DMS53 (cell line): ENCODE measurements at places on chromosomes 5 and 9.
A peak's percentile ranks its signal among the peaks of the same experiment; 100 is the strongest.

DNA sequence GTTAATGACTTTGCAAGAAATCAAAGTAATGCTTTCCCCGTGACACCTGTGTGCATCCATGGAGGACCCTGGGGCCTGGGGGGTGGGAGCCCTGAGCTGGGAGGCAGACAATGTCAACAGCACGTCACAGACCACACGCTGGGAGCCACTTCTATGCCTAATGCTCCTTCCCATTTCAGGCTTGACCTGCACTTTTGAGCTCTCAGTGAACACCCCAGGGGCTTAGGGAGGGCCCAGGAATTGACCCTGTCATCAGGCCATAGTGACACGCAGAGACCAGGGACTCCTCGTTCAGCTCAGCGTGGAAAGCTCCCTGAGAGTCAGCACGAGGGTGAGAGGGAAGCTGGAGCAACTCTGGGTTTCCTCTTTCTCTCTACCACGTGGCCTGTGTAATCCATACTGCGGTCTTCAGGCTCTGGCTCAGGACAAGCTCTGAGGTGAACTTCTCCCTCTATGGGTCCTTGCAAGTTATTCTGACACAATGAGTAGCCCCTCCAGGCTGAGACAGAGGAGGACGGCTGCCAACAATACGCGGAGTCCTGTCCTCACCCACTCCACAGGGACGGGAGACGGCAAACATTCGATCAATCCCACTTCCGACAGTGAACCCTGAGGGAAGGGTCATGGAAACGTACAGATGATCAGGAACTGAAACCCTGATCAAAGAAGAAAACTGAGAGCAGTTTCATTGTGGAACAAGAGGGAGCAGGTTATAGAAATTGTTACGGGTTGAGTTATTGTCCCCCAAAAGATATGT, 130.8 kb upstream of the IRX4 start:
- no peak for DNase-seq

- DNase-seq = no peak
These were observed 53.2 kb upstream of the ACO1 start for GRCh38 chr9:32331240-32331639.

GRCh38 chr9:96156171-96156974, 145.6 kb downstream of the HSD17B3 start:
- no peak for DNase-seq

DNA sequence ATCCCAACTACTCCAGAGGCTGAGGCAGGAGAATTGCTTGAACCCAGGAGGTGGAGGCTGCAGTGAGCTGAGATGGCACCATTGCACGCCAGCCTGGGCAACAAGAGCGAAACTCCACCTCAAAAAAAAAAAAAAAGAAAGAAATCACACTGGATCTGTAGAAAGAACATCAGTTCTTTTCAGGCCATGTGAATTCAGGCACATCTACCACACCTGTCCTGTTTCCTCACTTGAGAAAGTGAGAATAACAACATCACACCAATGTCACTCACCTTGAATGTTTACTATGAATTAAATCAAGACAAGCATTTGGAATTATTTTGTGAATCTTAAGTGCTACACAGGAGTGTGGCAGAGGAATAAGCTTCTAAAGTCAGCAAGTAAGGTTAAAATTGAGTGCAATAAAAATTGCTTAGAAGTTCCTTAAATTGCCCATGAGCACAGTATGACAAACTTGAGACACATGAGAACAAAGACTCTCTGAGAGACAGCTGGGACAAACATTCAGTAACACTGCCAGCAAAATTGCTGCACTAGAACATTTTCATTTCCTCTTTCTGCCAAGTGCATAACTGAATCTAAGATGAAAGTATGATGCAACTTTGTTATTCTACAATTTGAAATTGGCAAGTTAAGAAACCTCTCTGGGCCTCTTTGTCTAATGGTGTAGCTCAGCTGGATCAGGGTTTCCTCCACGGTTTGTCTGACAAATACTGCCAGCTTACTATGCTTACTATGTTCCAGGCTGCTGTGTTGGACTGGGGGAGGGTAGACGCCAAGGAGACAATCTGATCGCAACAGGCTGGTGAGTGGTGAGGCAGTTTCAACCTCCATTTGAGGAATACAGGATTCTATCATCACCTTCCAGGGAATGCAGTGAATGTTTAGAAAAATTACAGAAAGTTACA, 1.9 kb upstream of the RIC1 start:
- no peak for DNase-seq

DNA sequence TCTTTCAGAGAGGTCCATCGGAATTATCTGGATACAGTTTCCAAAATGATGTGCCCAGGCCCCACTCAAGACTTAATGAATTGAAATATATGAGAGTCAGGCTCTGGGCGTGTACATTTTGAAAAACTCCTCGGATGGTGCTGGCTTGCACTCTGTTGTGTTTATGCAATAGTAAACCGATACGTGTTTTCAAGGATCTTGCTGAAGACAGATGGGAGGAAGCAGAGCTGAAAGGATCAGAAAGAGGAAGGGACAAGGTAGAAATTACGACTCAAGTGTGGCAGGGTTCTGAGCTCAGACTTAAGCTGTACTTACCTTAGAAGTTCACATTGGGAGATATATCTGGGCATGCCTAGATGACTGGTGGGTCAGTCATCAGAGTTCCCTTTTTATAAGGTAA, 13.7 kb upstream of the STOM start:
- no peak for DNase-seq

- DNase-seq = no peak
These were observed 212.2 kb downstream of the TAF11L14 start for GRCh38 chr5:17846496-17846895.

GRCh38 chr5:64818245-64818644, 49.5 kb downstream of the CWC27 start:
- peak; percentile 4 for DNase-seq

- peak; percentile 91 for DNase-seq
These were observed 9.6 kb downstream of the PCYOX1L start for GRCh38 chr5:149367249-149367971.

GRCh38 chr9:93613174-93613573, 36.8 kb downstream of the PHF2 start:
- no peak for DNase-seq

GRCh38 chr5:172334196-172334595, 50.6 kb upstream of the UBTD2 start:
- peak; percentile 40 for DNase-seq

DNA sequence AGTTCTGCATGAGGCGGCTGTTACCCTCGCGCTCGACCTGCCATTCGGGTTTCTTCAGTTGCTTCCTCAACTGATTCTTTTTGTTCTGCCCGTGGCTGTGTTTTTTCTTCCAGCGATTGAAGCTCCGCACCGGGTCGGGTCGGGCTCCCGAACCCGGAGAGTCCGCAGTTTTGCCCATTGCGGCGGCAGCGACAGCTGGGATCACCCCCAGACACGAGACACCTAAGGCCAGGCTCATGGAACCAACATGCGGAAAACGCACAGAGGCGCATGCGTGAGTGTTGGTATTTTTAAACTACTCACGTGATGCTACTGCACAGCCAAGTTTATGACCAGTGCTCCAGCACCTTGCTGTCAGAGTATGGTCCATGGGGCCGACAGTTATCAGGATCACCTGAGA, 100.0 kb downstream of the SPATA31D1 start:
- no peak for DNase-seq

DNA sequence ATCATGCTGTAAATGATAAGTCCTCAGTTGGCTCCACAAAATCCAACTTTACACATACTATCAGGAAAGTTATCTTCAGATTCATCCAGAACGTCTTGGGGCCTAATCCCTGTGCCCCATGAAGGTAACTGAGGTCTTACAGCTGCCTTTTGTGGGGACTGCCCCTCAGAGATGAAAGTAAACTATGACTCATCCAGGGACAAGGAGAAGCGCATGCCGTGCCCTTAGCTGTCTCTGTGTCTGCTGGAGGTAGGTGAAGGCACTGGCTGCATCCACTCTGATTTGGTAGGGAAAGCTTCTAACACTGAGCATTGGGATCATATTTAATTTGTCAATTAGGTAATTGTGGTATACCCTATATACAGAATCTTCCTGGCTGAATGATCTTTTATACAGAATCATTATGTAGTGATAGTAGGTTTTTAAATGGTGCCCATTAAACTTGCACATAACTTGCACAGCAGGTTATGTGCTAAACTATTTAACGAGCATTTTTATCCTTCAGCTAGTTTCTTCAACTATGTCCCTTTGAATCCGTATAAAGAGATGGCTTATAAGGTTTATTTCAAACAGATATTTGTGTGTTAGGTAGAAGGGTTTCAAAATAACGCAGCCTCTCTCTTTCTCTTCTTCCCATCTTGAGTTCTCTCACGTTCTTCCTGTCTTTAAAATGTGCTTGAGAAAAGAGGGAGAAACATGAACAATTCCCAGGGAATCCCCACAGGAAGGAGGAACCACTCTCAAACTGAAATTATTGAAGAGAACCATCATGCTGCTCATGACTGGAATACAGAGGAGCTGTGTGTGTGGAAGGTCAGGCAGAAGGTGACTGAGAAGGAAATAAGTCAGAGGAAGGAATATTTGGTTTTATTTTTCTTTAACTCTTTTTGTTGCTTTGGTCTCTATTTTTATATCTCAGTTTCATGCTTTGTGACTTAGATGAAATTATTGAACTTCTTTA, 250.9 kb downstream of the CD180 start:
- DNase-seq = peak; percentile 75

DNA sequence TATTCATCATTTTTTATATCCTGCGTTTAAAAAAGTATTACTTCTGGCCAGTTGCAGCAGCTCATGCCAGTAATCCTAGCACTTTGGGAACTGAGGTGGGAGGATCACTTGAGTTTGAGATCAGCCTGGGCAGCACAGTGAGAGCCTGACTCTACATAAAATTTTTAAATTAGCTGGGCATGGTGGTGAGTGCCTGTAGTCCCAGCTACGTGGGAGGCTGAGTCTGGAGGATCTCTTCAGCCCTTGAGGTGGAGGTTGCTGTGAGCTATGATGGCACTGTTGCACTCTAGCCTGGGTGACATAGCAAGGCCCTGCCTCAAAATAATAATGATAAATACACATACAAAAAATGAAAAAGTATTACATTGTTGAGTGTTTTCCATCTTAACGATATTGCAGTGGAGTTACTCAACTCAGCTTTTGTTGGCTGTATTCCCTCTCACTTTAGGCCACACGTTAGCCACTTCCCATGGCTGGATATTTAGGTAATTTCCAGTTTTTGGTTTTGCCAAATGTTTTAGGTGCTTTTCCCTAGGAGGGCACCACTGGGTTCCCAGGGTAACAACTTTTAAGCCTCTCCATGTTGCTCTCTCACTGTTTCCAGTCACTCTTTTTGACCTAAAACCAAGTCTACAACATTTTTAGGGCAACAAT, 20.6 kb downstream of the SHB start:
- DNase-seq = peak; percentile 22

- DNase-seq = peak; percentile 95
These were observed 232.6 kb downstream of the MAST4 start for GRCh38 chr5:66828548-66829357.

DNA sequence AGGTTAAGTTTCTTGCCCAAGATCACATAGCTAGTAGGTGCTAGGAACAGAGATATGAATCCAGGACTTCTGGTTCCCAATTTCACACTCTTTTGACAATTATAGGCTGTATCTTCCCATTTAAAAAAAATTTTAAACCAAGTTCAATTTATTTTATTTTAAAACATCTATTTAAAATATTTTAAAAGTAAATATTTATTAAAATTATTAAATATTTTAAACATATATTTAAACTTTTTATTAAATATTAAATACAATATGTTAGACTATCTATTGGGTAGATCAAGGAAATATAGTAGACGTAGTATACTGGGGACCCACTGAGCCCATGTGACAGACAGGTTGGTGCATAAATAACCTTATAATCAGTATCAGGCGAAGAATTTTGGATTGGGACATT, 54.8 kb downstream of the GLRA1 start:
- DNase-seq = no peak

DNA sequence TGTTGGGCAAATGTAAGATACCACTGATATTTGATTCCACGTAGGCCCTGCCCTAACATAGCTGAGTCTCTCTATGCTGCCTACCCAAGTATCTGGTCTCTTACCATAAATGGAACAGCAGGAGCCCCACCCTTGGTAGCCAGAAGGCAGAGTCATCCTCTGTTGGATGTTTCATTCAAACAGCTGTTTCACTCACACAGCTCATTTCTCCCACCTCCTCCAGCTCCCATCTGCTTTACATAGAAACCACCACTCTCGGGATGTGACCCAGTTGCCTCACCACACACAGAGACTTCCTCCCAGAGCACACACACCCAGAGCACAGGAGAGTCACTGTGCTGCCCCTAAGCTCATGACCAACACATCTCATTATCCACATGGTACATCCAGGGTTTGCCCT, 165.3 kb downstream of the TMEM167A start:
- no peak for DNase-seq

- DNase-seq = no peak
These were observed 110.2 kb upstream of the MYO10 start for GRCh38 chr5:17046320-17046719.

GRCh38 chr9:127561491-127562278, 50.4 kb upstream of the STXBP1 start:
- no peak for DNase-seq

DNA sequence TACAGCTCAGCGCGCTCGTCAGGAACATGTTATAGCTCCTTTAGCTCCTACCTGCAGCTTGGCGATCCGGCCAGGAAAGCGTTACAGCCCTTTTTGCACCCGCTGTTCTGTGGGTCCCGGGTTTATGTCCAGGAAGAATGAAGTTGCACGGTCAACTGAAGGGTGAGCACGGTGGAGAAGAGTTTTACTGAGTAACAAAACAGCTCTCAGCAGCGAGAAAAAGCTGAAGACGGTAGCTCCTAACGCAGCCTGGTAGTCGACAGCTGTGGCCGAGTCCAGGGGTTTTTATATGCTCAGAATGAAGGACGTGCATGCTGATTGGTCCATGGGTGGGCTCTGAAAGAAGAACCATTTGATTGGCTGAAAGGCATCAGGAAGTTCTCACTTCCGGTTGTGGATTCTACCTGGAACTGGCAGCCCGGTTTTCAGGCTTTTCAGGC, 1830.1 kb upstream of the NUDT12 start:
- peak; percentile 97 for DNase-seq

- no peak for DNase-seq
These were observed 60.1 kb upstream of the CLINT1 start for GRCh38 chr5:157918811-157919742.

- DNase-seq = no peak
These were observed 20.0 kb downstream of the IRF1 start for GRCh38 chr5:132470596-132470995.

DNA sequence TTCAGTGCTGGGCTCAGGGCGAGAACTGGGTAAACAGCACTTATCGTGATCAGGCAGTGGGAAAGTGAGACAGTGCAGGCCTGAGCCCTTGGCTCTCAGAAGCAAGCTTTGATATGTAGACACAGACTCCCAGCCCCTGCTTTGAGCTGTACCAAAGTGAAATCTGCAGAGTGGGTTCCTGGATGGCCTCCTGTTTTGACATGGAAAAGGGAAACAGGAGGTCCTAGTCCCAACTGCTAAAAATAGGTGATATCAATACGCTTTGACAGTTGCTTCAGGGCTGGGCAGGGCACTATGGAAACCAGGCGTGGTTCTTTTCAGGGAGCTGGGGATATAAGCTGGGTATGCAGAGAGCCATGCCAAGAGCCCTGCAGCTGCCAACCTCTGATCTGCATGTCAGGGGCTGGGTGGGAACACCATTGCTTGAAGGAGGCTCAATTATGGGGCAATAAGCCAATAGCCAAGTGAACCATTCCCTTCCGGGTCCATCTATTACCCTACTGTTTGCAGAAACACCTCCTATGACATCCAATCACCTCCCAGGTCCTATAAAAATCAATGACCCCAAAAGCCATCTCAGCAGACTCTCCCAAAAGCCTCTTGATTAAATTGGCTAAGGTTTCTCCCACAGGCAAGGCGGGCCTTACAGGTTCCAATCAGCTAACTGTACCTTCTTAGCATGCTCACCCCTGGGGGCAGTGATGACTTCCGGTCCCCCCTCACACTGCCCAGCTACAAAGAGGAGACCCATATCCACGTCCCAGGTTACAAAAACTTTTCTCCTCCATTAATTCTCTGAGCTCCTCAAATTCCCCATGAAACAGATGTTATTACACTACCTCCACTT, 45.8 kb downstream of the EPB41L4B start:
- no peak for DNase-seq
